ENCODE measurements at places on chromosomes 1 and 21. TPM values are rescaled to one million over a fixed set of nuclear protein-coding genes. Genes with fewer than 3 reads are reported as not detected.

SLC1A7 gene
- 0.97 TPM for total RNA-seq

GIPC2 gene
- total RNA-seq, result 0.18 TPM

DEGS1 gene
- 162 TPM for total RNA-seq

RBM11 gene
- not detected for total RNA-seq

PGLYRP3 gene
- total RNA-seq, result not detected

RIPPLY3 gene
- not detected for total RNA-seq

TRIM67 gene
- total RNA-seq, result not detected

TRIM17 gene
- total RNA-seq, result not detected

TBX15 gene
- 2.5 TPM for total RNA-seq

CEP170 gene
- total RNA-seq, result 41.0 TPM

TAL1 gene
- total RNA-seq, result 0.16 TPM

UCHL5 gene
- total RNA-seq, result 13.0 TPM

ERICH3 gene
- total RNA-seq, result not detected

PAPPA2 gene
- total RNA-seq, result 2.5 TPM

TFF2 gene
- not detected for total RNA-seq

TMEM125 gene
- not detected for total RNA-seq

PPCS gene
- 30.0 TPM for total RNA-seq

Data from cardiac atrium fibroblast (primary cell).